T-helper 2 cell treated with Interferon-gamma antibody and Interleukin-4, amounts not matched to agents 5 μg/mL and 100 μg/mL, for 36 hours (primary cell): ENCODE measurements at places on chromosomes 12 and 14.

GRCh38 chr12:59734371-59734770 is 138.5 kb downstream of the SLC16A7 start:
- no peak for DNase-seq

GRCh38 chr14:22667881-22668280 is 23.7 kb upstream of the OR6J1 start:
- no peak for DNase-seq

- DNase-seq, result no peak
Measured at GRCh38 chr14:92718664-92719063, 29.8 kb downstream of the LGMN start.

DNA sequence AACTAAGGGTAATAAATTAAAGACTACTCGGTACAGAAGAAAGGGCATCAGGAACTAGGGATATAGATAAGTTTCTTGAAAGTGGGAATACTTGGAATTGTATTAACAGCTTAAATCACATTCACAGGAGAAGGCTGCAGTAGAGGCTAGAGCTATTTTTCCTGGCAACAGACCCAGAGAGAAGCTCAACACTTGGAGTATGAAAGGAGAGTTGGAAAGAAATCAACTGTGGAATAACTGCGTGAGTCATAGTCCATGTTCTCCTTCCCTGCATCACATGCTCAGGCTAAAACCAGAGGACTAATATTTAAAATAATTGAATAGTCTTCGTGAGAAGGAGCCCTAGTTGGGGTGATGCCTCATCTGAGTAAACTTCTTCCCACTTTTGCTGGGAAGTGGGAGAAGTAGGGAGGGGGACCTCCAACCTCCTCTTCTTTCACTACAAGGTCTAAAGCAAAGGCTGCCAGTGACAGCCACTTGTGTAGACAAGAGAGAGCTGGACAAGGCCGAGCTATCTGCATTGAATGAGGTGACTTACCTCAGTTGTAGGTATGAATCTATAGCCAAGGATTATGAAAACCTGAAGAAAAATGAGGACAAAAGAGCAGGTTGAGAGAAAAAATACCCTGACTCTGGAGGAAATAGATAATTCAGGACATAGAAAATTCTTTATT is 32.7 kb downstream of the DYRK2 start:
- no peak for DNase-seq

- no peak for DNase-seq
Measured at GRCh38 chr14:64815257-64815656, 64.5 kb downstream of the SPTB start.

DNA sequence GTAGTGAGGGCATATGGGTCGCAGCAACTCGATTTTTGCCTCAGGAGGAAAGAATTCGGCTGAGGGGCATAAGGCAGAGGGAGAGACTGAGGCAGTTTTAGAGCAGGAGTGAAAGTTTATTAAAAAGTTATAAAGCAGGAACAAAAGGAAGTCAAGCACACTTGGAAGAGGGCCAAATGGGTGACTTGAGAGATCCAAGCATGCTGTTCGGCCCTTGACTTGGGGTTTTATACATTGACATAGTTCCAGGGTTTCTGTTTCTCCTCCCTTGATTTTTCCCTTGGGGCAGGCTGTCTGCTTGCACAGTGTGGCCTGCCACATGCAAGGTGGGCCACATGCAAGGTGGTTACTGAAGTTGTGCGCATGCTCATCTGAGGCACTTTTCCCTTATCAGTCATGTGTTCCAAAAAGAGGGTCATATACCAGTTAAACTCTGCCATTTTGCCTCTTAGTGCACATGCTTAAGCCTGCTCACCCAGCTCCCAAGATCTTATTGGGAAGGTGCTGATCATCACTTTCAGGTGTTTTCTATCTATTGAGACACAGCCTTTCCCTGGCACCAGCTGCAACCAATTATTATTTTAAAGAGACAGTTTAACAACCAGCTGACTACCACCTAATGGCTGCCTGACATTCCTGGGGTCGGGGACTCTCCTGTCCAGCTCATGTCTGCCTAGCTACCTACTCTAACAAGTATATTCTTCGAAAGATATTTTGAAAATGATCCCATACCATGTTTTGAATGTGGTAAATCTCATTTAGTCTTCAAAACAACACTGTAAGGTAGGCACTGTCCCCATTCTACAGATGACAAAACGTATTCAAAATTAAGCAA is 19.9 kb downstream of the PTGER2 start:
- no peak for DNase-seq

GRCh38 chr14:61553730-61554641 is 141.3 kb upstream of the HIF1A start:
- DNase-seq, result no peak
